ENCODE measurements at places on chromosomes 2 and 18. TPM values are rescaled to one million over a fixed set of nuclear protein-coding genes. Genes with fewer than 3 reads are reported as not detected.

DNA sequence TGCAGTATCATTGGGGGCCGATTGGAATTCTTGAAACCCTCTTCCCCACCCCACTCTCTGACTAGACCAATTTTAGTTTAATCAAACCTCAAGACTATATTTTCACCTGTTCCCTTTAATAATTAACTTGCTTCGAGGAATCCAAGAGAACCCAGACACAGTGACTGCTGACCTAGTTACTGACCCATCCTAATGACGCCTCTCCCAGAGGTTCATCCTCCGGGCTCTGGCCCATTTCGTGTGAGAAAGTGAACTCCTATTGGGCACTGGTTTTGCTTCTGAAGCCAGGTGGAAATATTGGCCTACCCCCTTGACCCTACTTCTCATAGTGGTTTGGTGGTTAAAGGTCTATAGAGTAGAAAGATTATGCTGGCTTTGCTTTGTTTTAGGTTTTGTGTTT is 39.9 kb downstream of the RPL37A start:
- H3K36me3 ChIP-seq = no peaks in the 10 kb centered on the region
- H3K27me3 ChIP-seq = no peaks in the 10 kb centered on the region
- H3K4me1 ChIP-seq = peaks cover 11% of the 10 kb centered on the region
- H3K27ac ChIP-seq = peak overlapping the region; percentile 49
- no peak for DNase-seq

DNA sequence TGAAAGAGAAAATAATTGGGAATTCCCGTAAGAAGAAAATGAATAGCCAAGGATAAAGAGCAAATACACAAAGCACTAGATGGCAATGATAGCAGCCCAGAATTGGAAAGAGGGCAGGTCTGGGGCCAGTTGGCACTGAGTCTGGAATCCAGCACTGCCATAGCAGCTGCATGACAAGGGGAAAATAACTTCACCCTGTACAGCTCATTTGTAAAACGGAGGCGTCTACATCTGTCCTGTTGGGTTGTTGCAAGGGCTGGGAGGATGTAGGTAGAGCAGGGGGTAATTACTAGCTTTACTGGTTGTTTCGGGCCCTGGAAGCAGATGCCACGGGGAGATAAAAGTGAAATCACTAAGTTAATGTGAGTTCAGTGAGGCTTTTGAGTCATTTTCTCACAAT is 110.0 kb upstream of the RASGRP3 start:
- no peaks in the 10 kb centered on the region for H3K36me3 ChIP-seq
- H3K4me3 ChIP-seq = no peak overlapping the region
- DNase-seq = no peak
- no peaks in the 10 kb centered on the region for H3K27me3 ChIP-seq
- no peaks in the 10 kb centered on the region for H3K4me1 ChIP-seq

- no peaks in the 10 kb centered on the region for H3K36me3 ChIP-seq
- H3K27me3 ChIP-seq = no peaks in the 10 kb centered on the region
- H3K27ac ChIP-seq = no peak overlapping the region
- no peak overlapping the region for H3K4me3 ChIP-seq
- DNase-seq = no peak
- no peaks in the 10 kb centered on the region for H3K4me1 ChIP-seq
Measured at GRCh38 chr2:224645722-224646121, 60.6 kb upstream of the CUL3 start.

DNA sequence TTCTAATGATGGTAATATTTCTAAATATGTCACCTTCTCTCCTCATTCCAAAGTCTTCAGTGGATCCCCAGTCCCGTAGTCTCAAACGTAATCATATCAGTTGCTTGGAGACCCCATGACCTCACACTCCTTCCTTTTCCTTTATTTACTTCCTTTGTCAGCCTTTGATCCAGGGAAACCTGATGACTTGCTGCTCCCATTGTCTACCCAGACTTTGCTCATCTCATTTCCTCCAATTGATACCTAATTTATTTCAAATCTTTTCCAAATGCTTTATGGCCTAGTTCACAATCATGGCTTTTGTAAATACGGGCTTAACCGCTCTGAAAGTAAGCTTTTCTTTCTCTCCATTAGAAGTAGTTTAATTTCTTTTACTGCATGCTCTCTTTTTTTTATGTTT is 402.4 kb upstream of the CYRIA start:
- H3K4me1 ChIP-seq = no peaks in the 10 kb centered on the region
- H3K27me3 ChIP-seq = no peaks in the 10 kb centered on the region
- no peak overlapping the region for H3K4me3 ChIP-seq
- H3K27ac ChIP-seq = no peak overlapping the region
- H3K36me3 ChIP-seq = no peaks in the 10 kb centered on the region

- no peak overlapping the region for H3K27ac ChIP-seq
- H3K4me1 ChIP-seq = no peaks in the 10 kb centered on the region
- DNase-seq = no peak
- no peak overlapping the region for H3K4me3 ChIP-seq
Measured at GRCh38 chr2:220941683-220942082, 630.4 kb downstream of the EPHA4 start.

DNA sequence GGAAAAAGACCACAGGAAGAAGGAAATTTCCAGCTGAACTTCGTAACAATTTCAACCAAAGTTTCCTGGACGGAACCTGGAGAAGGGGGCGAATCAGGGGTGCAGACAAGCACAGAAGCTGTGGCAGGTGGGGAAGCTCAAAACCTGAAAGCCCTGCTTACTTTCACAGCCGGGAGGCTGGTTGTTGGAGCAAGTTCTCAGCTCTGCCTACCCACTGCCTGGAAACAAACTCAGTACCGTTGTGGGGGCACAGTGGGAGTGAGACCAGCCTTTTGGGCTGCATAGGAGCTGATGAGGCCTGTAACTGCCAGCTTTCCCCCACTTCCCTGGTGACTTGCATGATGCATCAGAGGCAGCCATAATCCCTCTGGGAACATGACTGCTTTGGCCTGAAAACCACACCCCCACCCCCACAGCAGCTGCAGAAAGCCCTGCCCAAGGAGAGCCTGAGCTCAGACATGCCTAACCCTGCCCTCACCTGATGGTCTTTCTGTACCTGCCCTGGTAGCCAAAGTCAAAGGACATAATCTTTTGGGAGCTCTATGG is 207.0 kb upstream of the VWC2L start:
- H3K36me3 ChIP-seq = no peaks in the 10 kb centered on the region
- H3K4me1 ChIP-seq = no peaks in the 10 kb centered on the region
- H3K27ac ChIP-seq = no peak overlapping the region
- no peak overlapping the region for H3K4me3 ChIP-seq

- no peaks in the 10 kb centered on the region for H3K36me3 ChIP-seq
- H3K27me3 ChIP-seq = no peaks in the 10 kb centered on the region
- DNase-seq = no peak
- H3K4me1 ChIP-seq = peaks cover 68% of the 10 kb centered on the region
- no peak overlapping the region for H3K4me3 ChIP-seq
Measured at GRCh38 chr2:10375570-10376281, 72.4 kb downstream of the ODC1 start.

GRCh38 chr2:43009448-43009847 is 217.0 kb downstream of the ZFP36L2 start:
- H3K4me1 ChIP-seq = peaks cover 37% of the 10 kb centered on the region
- H3K36me3 ChIP-seq = no peaks in the 10 kb centered on the region
- H3K27ac ChIP-seq = no peak overlapping the region
- no peak overlapping the region for H3K4me3 ChIP-seq
- H3K27me3 ChIP-seq = peaks cover 7% of the 10 kb centered on the region

- H3K27ac ChIP-seq = no peak overlapping the region
- H3K36me3 ChIP-seq = no peaks in the 10 kb centered on the region
- H3K4me1 ChIP-seq = no peaks in the 10 kb centered on the region
- no peak for DNase-seq
- H3K27me3 ChIP-seq = no peaks in the 10 kb centered on the region
Measured at GRCh38 chr18:44651478-44651877, 29.2 kb upstream of the SETBP1 start.

DNA sequence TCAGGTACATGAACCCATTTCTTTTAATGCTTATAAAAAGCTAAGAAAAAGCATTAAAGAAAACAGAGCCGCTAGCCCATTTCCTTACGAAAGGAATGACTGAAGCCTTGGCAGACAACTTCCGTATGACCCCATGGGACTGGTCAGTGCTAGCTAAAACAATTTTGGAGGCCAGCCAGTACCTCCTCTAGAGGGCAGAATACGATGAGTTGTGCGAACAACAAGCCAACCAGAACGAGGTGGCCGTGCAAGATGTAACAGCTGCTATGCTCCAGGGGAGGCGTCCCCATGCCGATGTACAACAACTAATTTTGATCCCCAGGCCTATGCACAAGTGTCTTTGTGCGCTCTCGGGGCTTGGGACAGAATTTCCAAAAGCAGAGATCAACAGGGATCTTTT is 16.7 kb downstream of the MAP3K2 start:
- no peaks in the 10 kb centered on the region for H3K36me3 ChIP-seq
- no peak for DNase-seq
- H3K4me1 ChIP-seq = peaks cover 1% of the 10 kb centered on the region
- H3K27ac ChIP-seq = no peak overlapping the region
- no peaks in the 10 kb centered on the region for H3K27me3 ChIP-seq

DNA sequence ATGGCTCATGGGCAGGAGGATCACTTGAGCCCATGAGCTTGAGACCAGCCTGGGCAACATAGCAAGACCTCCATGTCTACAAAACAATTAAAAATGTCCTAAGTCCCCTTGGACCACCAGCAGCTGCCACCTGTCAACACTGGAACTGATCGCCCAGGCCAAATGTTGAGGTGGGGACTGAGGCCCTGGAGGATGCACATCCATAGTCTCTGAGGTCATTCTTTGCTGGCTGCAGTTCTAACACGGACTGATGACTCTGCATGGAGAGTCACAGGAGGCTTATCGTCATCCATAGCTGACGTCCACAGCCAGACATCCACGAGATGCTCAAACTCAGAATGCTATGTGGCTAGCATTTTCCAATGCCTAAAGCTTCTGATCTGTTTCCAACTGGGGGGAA is 151.3 kb downstream of the BCL2 start:
- H3K36me3 ChIP-seq = no peaks in the 10 kb centered on the region

DNA sequence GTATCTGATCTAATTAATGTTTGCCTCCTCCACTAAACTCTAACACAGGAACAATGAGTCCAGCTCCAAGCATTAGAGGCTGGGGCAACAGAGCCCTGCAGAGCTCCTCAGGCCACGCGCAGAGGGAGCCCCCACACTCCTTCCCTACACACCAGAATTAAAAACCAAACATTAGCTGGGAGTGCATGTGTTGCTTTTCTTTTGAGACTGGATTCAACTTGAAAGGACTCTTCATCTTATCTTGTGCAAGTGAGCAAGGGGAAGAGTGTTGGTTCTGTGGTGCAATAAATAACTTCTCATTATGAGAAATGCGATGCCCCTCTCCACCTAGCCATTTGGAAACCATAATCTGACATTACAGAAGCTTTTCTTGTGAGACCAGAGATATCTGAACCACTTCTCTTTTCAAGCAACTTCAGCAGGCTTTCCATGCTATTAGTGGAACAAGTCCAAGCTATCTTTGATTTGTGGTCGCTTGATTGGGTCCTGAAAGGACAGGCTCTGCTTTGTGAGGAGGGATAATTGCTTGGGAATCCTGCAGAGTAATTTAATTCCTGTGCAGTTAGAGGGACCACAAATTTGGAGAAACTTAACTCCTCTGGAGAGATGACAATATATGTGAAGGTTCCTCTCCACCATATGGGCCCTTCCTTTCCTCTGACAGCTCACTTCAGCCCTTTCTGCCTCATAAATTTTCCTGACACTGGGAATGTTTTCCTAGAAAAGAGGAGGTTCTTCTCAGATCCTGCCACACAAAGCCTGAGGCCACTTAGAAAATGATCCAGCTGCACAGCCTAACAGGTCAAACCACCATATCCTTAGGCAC is 112.5 kb downstream of the ATL2 start:
- DNase-seq = no peak
- H3K4me1 ChIP-seq = peaks cover 4% of the 10 kb centered on the region
- H3K27ac ChIP-seq = peak overlapping the region; percentile 77
- no peaks in the 10 kb centered on the region for H3K27me3 ChIP-seq

- H3K4me1 ChIP-seq = no peaks in the 10 kb centered on the region
- no peak for DNase-seq
- no peaks in the 10 kb centered on the region for H3K36me3 ChIP-seq
- H3K27me3 ChIP-seq = no peaks in the 10 kb centered on the region
- H3K4me3 ChIP-seq = no peak overlapping the region
Measured at GRCh38 chr2:153940511-153940910, 68.8 kb downstream of the GALNT13 start.

- no peak overlapping the region for H3K4me3 ChIP-seq
- DNase-seq = no peak
- no peaks in the 10 kb centered on the region for H3K4me1 ChIP-seq
- no peaks in the 10 kb centered on the region for H3K27me3 ChIP-seq
- H3K27ac ChIP-seq = no peak overlapping the region
Measured at GRCh38 chr2:60297296-60298005, 256.0 kb downstream of the BCL11A start.

Gene DDX18
- 55.0 TPM for total RNA-seq

Gene RAX
- total RNA-seq = not detected

Gene HOXD12
- total RNA-seq = not detected

Gene PJVK
- 1.0 TPM for total RNA-seq

Gene NEU2
- total RNA-seq = not detected

Gene ANKRD30BL
- not detected for total RNA-seq

Gene TMEM185B
- 31.9 TPM for total RNA-seq

Gene DNAJC5G
- not detected for total RNA-seq

Gene L3MBTL4
- total RNA-seq = 21.0 TPM

Gene SKA1
- total RNA-seq = 2.5 TPM

Gene LIMS3
- total RNA-seq = 2.8 TPM
